ENCODE measurements at places on chromosomes 5 and 9. TPM values are rescaled to one million over a fixed set of nuclear protein-coding genes. Genes with fewer than 3 reads are reported as not detected.

GADD45G gene
- 1.8 TPM for total RNA-seq

TAS2R1 gene
- total RNA-seq: not detected

DNA sequence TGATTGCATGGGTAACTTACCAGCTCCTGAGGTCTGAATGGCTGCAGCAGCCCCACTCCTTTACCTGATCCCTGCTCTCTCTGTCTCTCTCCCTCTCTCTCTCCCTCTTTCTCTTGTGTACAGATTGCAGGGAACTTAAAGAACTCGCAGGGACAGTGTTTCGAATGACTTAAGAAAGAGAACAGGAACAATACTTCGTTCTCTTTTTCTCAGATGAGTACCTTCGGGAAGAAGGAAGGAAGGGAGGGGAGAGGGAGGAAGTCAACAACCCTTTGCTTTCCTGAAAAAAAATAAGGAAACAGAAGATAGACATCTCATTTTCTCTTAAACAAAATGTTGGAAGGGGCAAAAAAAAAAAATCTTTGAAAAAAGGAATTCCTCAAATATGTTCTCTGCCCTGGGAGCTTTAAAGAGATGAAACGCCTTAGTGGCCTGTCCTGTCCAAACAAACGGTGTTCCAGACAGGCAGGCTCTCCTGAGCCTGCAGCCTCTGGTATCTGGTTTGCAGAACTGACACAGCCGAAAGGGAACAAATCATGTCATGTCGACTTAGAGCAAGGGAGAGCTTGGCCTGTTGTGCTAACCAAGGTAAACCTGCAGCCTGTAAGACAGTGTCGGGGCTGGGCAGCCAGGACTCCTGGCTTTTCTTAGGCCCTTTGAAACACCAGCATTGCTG is at the start of gene ZNF366:
TSS of gene ZNF366 (minus strand) at position 180 of the 676 bp plus-strand sequence. CDS start 45,914 bp downstream, outside the sequence.
- peaks cover 10% of the 10 kb centered on the region for H3K4me1 ChIP-seq
- H3K27ac ChIP-seq: peak within 1 kb of the TSS; percentile 63
- H3K36me3 ChIP-seq: no peaks in the 10 kb centered on the region
- DNase-seq: no peak
- H3K4me3 ChIP-seq: peak within 1 kb of the TSS; percentile 47

ZNF608 gene
- total RNA-seq: 25.7 TPM

LCN10 gene
- total RNA-seq: 1.7 TPM

- H3K27ac ChIP-seq: peak overlapping the region; percentile 62
- H3K36me3 ChIP-seq: no peaks in the 10 kb centered on the region
- no peak for DNase-seq
- H3K4me1 ChIP-seq: peaks cover 16% of the 10 kb centered on the region
These were observed 1467.1 kb downstream of the FOXD4L5 start for GRCh38 chr9:63817622-63818518.

DNA sequence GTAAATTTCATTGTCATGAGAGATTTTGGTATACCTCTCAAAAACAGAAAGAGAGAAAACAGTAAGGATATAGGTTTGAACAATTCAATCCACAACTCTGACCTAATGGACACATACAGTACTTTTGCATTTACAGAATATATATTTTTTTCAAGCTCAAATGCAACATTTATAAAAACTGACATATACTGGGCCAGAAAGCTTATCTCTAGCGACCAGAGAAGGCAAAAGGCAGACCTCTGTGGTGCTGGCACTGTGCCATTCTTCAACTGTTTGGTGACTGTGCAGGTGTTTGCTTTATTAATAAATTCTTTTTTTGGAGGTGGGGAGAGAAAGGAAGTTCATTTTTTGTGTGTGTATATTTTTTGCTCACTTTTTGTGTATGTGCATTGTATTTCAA is 6.0 kb upstream of the PLAC8L1 start:
- DNase-seq: no peak
- no peaks in the 10 kb centered on the region for H3K27me3 ChIP-seq
- no peaks in the 10 kb centered on the region for H3K4me1 ChIP-seq
- no peak overlapping the region for H3K27ac ChIP-seq

BSPRY gene
- 50.1 TPM for total RNA-seq

GRCh38 chr9:89706731-89707191 is 101.9 kb downstream of the GADD45G start:
- DNase-seq: no peak
- H3K36me3 ChIP-seq: no peaks in the 10 kb centered on the region
- H3K4me3 ChIP-seq: no peak overlapping the region
- H3K27ac ChIP-seq: no peak overlapping the region
- peaks cover 12% of the 10 kb centered on the region for H3K4me1 ChIP-seq

DNA sequence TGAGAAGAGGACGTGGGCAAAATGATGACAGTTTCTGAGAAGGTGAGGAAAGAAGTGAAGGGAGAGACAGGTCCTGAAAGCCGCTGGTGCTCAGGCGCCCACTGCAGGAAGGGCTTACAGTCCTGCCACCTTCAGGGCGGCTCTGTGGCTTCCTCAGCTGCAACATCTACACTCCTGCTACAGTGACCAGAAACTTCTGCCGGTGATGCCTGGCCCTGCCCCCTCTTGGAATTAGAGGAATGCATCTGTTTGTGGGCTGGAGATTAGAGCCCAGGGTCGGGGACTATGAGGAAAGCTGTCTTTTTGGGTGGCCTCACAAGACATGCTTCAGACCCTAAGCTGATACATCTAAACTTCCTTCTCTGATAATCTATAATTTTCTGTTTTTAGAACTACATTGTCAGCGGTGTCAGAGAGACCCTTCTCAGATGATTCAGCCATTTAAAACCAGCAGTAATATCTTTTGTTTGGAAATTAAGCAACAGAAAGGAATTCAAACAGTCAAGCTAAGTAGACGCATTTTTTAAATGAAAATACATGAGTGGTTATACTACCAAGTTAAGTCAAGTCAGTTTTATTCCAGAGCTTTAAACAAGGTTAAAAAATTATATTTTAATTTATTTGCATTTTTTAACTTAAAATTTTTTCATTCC is 30.4 kb downstream of the PRDM6 start:
- no peak overlapping the region for H3K27ac ChIP-seq
- H3K27me3 ChIP-seq: no peaks in the 10 kb centered on the region
- H3K4me3 ChIP-seq: no peak overlapping the region
- no peak for DNase-seq

MYMK gene
- not detected for total RNA-seq

DNA sequence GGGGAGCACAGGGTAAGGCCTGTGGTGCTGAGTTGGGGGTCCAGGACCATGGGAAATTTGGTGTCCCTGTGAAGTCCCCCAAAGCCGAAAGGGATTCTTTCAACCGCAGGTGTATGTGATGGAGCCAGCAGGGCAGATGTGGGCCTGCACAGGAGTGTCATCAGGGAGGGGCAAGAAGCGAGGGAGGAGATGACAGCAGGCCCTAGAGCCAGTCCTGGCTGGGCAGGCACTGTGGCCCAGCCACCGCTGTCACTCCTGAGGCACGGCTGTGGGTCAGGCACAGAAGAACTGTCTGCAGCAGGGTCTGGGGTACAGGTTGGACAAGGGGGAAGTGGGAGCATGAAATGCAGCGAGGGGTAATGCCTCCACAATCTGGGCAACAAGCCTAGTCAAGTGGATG is 4.8 kb downstream of the HK3 start:
- no peak overlapping the region for H3K27ac ChIP-seq
- H3K36me3 ChIP-seq: no peaks in the 10 kb centered on the region
- H3K4me1 ChIP-seq: no peaks in the 10 kb centered on the region
- H3K4me3 ChIP-seq: no peak overlapping the region
- H3K27me3 ChIP-seq: no peaks in the 10 kb centered on the region

GRCh38 chr5:170560938-170561337 is 57.1 kb downstream of the KCNIP1 start:
- no peak overlapping the region for H3K4me3 ChIP-seq
- H3K27me3 ChIP-seq: no peaks in the 10 kb centered on the region
- H3K27ac ChIP-seq: no peak overlapping the region
